ENCODE measurements at places on chromosomes 5 and 9.

DNA sequence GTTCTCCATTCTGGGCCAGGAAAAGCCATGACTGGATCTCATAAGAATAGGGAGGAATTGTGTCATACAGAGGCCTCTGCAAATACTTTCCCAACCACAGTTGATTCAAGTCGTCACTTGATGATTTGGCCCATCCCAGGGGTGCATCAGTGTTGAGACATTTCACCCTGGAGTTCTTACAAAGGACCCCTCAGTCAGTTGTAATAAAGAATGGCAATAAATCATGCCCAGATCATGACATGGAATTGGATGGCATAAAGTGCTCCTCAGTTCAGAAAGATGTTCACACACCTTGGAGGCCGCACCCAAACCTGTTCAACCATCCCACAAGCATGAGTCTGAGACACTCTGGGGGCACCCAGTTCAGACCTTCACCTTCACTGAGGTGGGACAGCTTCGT, 168.1 kb downstream of the NR3C1 start:
- no peak for DNase-seq

- no peak for DNase-seq
These were observed 100.0 kb downstream of the GDNF start for GRCh38 chr5:37739817-37740261.

- DNase-seq, result no peak
These were observed 116.8 kb downstream of the TRIM36 start for GRCh38 chr5:115052948-115053347.

DNA sequence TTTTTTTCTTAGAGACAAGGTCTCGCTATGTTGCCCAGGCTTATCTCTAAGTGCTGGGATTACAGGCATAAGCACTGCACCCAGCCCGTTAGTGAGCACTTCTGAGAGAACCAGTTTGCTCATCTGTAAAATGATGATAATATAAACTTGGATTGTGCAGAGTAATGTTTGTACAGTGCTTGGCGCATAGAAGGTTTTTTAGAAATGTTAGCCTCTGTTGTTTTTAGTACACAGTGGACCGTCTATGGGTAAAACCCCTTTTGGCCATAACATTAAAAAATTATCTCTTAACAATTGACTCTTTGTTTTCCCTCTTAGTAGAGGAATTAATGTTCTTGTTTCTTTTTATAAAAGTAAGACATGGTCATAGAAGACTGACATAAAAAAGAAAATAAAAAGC, 202.1 kb downstream of the PCSK5 start:
- DNase-seq, result no peak

- DNase-seq, result no peak
These were observed 12.9 kb upstream of the CARNMT1 start for GRCh38 chr9:75041041-75041440.

GRCh38 chr9:114953046-114953445, 22.7 kb upstream of the TNFSF8 start:
- DNase-seq, result no peak

DNA sequence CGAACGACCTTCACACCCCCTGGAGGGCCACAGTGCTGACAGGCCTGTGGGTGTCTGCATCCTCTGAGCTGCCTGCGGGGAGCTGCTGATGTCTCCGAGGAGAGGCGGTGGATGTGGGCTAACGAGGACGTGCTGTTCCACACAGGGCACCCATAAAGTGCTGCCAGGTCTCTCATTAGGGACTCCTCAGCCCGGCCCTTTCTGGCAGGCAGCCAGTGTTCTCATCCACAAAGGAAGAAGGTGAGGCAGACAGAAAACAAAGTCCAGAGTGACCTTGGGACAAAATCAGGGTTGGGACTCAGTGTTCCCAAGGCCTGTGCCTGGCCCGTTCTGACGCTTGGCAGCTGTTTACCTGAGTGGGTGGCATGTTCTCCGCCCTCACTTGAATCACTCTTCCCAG, 29.3 kb downstream of the CARTPT start:
- no peak for DNase-seq

DNA sequence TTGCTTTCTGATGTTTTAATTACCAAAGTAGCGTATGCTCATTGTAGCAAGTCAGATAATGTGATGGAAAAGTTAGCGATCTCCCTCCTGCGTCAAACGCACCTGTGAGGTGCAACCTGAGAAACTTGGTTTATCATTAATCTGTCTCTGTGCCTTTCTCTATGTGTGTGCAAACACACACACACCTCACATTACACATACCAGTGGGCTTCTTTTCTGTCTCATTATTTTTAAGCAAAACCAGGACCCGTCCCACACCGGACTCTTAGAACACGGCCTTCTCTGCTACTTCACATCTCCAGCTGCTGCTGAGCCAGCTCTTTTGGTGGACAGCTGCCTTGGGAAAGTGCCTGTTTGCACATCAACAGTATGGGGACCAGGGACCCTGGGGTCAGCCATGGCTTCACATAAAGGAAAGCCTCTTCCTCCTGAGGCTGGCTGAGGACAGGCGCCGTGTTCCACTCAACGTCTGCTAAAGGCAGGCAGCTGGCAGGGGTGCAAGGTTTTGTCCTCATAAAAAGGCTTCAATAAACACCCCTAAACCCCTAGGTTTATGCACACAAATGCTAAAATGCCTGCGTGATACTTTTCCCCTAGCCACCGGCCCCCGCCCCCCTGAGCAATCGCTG, 44.2 kb downstream of the MRPL36 start:
- no peak for DNase-seq

DNA sequence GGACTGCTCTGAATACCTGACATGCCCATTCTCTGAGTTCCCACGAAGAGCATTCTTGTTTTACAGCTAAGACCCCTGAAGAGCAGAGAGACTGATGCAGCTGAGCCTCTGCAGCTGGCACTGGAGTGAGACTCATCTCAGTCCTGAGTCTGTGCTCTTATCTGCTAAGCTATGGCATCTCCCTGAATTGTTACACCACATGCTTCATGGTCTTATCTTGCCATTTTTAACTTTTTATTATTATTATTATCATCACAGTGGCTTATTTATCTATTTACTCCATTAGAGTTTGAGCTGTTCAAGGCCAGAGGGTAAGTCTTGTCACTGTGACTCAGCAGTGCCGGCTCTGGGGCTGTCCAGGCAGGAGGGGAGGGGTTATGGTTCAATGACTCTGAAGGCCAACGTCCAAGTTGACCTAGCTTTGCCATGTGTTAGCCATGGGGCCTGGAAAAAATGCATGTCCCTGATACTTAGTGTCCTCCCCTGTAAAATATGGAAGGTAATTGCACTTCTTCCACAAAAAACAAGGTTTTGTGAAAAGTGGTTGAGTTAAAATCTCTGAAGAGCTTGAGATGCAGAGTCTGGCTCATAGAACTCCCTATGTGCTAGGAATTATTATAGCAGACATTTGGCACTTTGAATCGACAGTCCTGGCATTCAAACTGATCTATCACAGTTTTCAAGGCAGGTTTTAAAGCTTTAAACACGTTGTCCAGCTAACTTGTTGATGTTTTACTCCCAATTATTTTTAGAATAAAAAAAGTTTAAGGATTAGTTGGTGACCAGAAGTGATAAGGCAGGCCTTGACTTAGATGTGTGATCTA, 94.6 kb downstream of the ALDH1A1 start:
- DNase-seq, result no peak

- no peak for DNase-seq
These were observed 29.6 kb upstream of the MRPS30 start for GRCh38 chr5:44779167-44779566.

- DNase-seq, result no peak
These were observed 137.2 kb upstream of the FST start for GRCh38 chr5:53343187-53343586.
